Stimulated activated CD4-positive, alpha-beta T cell treated with anti-CD3 and anti-CD28 coated beads, Interleukin-4, amount 100 ng/mL, for 24 hours (primary cell): ENCODE measurements at places on chromosomes 11 and 22.

- no peak for DNase-seq
Observed at GRCh38 chr11:93512073-93512475, 31.1 kb downstream of the SMCO4 start.

GRCh38 chr11:7538466-7539454 lies 25.0 kb downstream of the PPFIBP2 start:
- DNase-seq = no peak

- no peak for DNase-seq
Observed at GRCh38 chr22:41260871-41261270, 20.1 kb upstream of the CHADL start.

DNA sequence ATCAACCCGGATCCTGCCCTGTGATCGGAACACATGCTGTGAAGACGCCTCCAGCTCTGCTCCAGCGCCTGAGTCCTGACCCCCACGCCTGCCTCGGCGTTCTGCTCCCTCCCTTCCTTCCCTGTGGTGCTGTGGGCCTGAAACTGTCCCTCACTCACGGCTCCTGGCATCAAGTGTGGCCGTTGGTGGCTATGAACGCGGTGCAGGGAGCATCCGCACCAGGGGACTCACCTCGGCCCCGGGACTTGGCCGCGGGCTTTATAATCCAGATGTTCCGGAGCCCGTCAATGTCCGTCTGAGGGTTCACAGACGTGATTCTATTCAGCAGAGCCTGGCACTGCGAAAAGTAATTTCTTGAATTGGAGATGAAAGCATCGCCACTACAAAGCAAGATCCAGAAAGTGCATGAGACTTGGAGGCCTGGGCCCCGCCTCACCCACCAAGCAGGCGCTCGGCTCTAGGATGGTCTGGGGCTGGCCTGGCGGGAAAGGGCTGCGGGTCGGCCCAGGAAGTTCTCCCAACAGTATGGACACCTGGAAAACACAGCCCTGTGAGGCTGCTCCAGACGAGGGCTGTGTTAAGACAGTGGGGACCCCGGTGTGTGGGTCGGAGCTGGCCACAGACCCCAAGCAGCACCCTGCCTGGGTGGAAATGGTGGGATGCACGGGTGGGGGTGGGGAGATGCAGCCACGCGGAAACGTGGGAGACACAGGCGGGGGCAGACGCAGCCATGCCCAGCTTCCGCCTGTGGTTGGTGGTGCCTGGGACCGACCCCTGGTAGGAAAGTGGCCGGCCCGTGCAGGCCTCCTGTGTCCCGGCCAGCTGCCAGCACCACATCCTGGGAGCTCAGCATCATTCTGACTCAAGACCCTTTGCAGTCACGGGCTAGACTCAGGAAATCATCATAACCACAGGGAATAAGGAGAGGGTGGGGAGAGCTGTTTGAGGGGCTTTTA lies 21.8 kb upstream of the IL17REL start:
- no peak for DNase-seq

- DNase-seq = no peak
Observed at GRCh38 chr22:29722151-29722550, 2.3 kb downstream of the CABP7 start.

- DNase-seq = no peak
Observed at GRCh38 chr11:131671320-131671719, 300.9 kb downstream of the NTM start.
